ENCODE measurements at places on chromosomes 1 and 21.

- DNase-seq, result no peak
Observed at GRCh38 chr1:21318714-21319159, 28.5 kb upstream of the ECE1 start.

DNA sequence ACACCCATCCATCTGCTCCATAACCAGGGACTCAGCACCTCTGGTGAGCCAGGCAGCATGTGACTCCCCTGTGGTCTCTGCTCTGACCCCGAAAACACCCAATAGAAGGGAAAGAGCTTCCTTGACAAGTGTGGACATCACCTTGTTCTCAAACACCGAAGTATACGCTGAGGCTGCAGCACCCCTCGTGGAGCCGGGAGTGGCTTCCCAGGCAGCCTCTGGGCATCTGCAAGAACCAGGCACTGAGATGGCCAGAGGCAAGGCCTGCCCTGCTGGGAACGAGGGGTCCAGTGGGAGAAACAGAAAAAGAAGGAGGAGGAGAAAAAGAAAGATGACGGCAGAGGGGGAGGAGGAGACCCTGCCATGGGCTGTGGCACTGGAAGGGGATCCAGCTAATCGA is 18.2 kb upstream of the AJAP1 start:
- no peak for DNase-seq

DNA sequence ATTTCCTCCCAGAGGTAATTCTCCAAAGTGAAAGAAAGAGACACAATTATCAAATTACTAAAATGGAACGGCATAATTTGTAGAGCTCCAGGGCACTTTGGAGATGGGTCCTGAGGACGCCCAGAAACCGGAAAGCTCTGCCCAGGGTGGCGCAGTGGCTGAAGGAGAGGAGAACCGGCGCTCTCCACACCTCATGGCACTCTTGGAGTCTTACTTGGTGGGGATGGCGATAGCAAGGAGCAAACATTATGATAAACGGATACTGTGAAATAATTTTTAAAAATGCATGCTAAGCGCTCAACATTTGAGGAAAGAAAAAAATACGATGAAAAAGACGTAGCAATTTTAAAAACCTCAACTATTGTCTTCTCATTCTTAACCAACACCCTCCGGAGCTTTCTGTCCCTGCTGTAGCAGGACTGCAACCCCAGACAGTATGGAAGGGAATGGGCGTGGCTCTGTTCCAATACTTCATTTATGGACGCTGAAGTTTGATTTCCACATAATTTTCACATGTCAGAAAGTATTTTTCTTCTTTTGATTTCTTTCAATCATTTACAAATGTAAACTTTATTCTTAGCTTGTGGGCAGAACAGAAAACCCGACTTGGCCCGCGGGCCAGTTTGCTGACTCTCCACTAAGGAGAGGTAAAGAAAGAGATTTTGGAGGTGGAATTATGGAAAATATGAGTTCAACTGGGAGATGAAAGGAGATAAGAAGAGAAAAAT is 1.1 kb downstream of the S100A11 start:
- DNase-seq, result no peak

- DNase-seq, result no peak
Observed at GRCh38 chr1:201652181-201652580, 113.3 kb downstream of the NAV1 start.

DNA sequence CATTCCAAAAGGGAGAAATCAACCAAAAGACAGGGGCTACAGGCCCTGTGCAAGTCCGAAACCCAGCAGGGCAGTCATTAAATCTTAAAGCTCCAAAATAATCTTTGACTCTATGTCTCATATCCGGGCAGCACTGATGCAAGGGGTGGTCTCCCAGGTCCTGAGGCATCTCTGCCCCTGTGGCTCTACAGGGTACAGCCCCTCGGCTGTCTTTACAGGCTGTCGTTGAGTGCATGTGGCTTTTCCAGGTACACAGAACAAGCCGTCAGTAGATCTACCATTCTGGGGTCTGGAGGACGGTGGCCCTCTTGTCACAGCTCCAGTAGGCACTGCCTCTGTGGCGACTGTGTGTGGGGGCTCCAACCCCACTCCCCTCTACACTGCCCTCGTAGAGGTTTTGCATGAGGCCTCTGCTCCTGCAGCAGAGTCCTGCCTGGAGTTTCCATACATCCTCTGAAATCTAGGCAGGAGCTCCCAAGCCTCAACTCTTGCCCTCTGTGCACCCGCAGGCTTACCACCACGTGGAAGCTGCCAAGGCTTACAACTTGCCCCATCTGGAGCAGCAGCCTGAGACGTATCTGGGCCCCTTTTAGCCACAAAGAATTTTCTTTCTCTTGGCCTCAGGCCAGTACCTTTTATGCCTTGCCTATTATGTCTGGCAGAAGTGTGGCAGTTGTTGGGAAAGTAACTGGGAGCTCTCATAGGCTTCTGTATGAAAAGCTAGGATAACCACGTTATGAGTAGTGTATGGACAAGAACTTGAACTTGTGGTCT is 52.5 kb downstream of the POU2F1 start:
- no peak for DNase-seq

- DNase-seq, result no peak
Observed at GRCh38 chr1:6001992-6002576, 9.9 kb upstream of the NPHP4 start.

DNA sequence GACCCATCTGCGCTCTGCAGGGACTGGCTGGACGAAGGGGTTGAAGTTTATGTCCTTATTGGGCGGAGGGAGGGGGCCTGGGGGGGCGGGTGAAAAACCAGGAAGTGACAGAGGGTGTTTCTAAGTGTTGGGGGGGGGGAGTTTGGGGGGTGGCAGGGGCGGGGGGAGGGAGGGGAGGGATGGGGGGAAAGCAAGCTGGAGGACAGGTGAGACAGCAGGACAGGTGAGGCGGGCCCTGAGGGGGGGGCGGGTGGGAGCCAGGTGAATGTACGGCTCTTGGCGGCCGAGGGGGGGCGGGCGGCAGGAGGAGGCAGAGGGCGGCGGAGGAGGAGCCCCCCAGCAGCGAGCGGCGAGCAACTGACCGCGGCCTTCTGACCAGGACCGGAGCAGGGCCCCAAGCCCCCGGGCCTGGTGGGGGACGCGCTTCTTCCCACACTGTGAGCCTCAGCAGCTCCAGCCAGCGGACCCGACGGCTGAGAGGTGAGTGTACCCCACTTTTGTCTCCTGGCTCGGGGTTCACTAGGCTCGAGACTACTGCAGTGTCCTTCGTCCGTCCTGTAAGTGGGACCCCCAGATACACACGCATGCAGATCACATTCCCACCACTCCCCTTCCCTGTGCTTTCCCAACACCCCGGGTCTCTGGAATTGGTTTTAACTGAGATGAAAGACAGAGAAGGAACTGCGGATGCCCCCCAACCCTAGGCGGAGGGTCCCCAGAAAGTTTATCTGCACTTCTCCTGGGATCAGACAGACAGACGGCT is at the start of gene ZBTB7B:
TSS of gene ZBTB7B (plus strand) at position 339 of the 763 bp plus-strand sequence. CDS start 11,859 bp downstream, outside the sequence.
- DNase-seq, result no peak

GRCh38 chr1:43237121-43237520 is 32.7 kb upstream of the TMEM125 start:
- no peak for DNase-seq

- DNase-seq, result no peak
Observed at GRCh38 chr1:229203030-229203751, 67.7 kb upstream of the RAB4A start.

DNA sequence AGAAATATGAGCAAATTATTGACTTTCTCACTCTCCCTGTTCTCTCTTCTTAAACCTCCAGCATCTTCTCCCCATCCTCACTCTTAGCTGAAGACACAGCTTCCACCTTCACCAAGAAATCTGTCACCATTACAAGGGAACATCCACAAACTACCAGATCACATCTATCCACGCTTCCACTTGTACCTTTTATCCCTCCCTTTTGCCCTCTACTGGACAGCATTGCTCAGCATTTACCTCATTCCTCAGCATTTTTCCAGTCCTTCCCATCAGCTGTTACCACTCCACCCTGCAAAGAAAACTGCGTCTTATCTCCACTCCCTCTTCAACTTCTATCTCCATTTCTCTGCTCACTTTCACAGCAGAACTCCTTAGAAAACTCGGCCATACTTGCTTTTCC is 42.6 kb downstream of the KCNJ6 start:
- DNase-seq, result no peak

DNA sequence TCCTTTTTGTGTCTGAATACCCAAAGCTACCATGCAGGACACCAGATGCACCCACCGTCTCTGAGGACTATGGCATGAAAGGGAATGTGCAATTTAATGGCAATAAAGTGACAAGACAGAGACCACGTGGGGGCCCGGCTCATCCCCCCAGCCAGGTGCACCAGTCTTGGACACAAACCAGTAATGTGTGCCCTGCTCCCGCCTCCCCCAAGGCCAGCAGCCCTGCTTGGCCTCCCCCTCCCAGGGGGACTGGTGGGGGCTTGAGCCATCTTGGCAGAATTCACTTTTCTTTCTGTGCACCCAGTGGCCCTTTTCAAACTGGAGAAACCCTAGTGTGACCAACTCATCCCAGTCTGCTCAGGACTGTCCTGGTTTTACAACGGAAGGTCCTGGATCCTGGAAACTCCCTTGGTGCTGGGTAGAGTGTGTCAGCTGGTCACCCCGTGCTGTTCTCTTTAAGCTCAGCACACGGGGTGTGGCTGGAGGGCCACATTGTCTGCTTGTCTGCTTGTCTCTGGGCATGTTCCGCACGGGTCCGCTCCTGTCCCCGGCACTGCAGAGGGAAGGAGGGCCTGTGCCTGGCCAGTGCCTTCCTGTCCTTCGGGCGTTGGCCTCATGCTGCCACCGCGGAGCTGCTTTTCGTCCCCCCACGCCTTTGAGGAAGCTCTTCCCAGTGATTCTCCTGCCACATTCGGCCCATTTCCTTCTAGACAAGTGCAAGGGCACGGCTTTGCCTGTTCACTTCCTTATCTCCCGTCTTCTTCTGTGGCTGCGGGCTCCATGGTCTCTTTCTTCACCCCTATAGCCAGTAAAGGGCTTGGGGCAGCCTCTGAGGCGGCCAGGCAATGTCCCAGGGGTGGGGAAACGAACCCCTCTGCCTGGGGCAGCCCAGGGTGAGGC is 45.8 kb upstream of the TTC34 start:
- no peak for DNase-seq

DNA sequence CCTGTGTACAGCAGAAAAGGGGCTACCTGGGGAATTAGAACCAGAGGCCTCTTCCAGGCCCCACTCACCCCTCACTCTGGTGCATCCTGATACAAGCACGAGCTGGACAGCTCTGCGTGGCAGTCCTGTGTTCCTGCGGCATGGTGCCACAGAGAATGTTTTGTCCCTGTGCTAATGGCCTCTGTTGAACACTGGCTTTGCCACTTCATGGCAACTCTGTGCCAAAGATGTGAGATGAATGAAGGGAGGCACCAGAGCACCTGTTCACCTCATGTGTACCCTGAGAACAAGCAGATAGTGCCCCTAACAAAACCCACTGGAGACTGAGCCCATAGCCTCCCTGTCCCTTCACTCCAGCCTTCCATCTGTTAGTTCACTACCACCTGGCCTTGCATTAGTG is 199.3 kb upstream of the COA6 start:
- no peak for DNase-seq

DNA sequence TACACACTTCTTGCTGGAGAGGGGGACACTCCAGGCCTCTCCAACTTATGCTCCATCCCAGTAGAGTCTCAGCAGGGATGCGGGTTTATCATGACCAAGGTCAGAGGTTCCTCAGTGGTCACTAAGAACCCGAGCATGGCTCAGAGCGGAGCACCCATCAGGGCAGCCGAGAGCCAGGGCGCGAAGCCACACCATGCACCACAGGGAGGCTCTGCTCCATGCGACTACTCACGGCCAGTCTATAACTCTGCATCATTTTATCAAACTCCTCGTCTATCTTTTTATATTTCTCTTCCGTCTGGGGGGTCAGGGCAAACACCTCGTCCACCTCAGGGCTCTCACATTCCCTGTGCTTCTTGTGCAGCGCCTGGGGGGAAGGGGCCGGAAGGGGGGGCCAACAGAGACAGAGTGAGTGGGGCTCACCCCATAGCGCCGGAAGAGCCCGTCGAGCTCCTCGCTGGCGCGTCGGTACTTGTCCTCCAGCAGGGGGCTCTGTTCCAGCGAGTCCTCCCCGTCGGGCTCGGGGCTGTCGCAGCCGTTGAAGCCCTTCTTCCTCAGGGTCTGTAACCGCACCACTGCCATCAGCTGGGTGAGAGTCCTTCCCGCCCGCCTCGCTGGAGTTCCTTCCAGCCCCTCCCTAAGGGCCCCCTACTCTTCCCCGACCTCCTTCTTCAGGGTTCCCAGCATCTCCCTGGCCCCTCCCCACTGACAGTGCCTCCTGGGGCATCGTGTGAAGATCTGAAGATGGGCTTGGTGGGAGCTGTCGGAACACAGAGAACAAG is 20.0 kb downstream of the MEF2D start:
- DNase-seq, result peak; percentile 62

GRCh38 chr1:216086678-216087077 is 336.6 kb downstream of the USH2A start:
- no peak for DNase-seq

- no peak for DNase-seq
Observed at GRCh38 chr1:228721407-228721806, 13.9 kb upstream of the RHOU start.

DNA sequence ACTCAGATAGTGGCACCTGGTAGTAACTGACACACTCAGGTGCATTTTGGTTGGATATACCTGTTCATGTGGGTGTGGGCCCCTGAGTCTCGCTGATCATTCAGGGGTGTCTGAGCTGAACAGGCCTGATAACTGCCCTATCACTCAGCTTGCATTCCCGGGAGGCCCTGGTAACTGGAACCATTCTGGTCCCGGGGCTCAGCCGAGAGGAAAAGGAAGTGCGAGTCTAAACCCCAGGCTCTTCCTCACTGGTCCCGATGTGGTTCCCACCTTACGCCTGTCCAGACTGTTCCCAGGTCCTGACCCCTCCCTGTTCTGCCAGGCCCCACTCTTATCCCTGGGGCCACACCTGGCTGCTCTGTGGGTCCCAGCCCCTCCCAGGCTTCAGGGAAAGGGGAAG is 11.7 kb upstream of the CDK18 start:
- DNase-seq, result no peak

DNA sequence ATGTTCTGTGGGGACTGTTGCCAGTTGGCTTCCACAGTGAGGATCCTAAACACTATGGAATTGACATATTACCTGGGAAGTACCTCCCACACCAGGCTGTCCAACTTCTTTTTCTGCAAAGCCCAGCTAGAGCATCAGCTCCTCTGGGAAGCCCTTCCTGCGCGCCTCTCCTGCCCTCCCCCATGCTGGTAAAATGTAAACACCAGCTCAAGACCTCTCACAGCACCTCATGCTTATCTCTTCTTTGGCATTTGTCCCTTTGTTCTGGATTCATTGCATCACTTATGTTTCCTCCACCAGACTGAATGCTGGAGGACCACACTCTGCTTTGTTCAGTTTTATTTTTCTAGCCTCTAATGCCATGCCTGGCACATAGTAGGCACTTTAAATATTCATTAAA is 172.1 kb downstream of the HHAT start:
- no peak for DNase-seq

GRCh38 chr1:240712014-240712731 is 100.2 kb upstream of the GREM2 start:
- no peak for DNase-seq

GRCh38 chr1:940107-941014 is 16.6 kb downstream of the SAMD11 start:
- no peak for DNase-seq

DNA sequence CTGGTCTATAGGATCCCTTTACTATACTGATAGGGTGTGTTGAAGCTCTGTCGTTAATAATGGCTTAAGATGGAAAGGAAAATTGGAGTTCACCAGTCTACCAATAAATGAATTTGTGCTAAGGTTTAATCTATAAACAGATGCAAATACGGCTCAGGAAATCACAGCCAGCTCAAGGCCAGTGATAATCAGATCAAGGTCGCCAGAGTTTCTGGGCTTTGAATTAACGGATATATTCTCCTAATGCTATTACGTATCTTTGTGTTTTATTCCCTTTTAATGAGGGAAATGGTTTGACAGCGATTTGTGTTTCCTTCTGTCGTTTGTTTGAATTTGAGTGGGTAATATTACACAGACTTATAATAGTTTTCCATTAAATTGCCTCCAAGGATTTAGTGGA is 279.6 kb downstream of the BACH1 start:
- no peak for DNase-seq

Measured in stimulated activated CD8-positive, alpha-beta memory T cell treated with anti-CD3 and anti-CD28 coated beads, Interleukin-7, amount 100 ng/mL, for 1 hour (primary cell).